ENCODE measurements at places on chromosomes 16 and 17.
A peak's percentile ranks its signal among the peaks of the same experiment; 100 is the strongest.

- no peak for DNase-seq
Observed at GRCh38 chr17:76090517-76091129, 11.6 kb downstream of the ZACN start.

GRCh38 chr16:15648135-15648730, 1.8 kb upstream of the NDE1 start:
- DNase-seq = no peak

GRCh38 chr17:18950944-18951905, 740 bp upstream of the SLC5A10 start:
- DNase-seq = no peak

DNA sequence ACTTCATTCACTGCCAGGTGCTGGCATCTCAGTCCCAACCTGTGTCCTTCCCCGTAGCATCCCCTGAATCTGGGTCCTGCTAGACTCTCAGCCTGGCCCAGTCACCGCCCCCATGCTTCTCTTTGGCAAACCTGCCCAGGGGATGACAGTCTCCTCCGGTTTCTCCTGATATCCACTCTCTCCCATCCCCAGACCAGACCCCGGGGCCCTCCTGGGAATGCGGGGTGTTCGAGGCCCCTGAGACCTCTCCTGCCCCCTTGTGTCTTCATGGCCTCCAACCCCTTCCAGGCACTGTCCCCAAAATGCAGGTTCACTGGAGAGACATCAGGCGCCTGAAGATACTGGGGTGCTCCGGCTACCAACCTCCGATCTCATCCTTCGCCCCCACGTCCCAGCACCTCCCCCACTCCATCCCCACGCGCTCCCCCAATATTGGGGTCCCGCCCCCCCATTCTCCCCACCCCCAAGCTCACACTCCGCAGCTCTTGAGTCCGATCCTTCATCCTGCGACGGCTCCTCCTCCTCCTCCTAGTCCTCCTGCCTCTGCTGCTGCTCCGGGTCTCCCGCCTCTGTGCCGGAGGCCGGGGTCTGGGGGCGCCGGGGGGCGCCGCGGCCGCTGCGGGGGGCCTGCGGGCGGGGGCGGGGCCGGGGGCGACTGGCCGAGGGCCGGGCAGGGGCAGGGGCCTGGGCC, 399 bp downstream of the STX1B start:
- DNase-seq = no peak

DNA sequence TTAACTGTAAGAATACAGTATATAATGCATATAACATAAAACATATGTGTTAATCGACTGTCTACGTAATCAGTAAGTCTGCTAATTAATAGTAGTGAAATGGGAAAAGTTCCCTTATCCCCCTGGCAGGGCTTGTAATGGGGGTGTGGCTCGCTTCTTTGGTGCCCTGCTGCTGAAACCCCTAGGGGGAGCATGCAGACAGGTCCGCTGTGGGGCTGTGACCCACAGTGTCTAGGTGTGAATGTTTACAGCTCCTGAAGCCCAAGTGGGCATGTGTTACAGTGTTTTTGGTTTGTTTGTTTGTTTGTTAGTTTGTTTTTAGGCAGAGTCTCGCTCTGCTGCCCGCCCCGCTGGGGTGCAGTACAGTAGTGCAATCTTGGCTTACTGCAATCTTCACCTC, 495.7 kb downstream of the SHISA9 start:
- no peak for DNase-seq

DNA sequence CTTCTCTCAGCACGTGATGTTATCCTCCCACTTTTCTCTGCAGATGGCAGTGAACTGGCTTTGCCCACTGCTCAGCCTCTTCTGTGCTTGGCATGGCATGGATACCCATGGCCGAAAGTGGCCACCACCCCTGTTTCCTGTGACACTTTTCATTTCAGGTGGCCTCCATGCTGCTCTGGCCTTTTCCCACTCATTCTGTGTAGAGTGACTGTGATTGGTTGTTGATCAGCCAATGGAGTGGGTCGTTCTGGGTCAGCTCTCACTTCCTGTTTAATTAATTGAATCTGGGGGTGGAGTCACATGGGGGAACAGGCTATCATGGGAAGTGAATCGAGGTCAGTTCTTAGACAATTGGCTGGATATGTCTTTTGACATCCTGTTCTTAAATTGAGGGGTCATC, 350.1 kb upstream of the EEF2KMT start:
- no peak for DNase-seq

- DNase-seq = no peak
Observed at GRCh38 chr17:77070888-77071279, 69.9 kb upstream of the SEC14L1 start.

GRCh38 chr16:80752541-80752940, 51.9 kb downstream of the CDYL2 start:
- DNase-seq = no peak

DNA sequence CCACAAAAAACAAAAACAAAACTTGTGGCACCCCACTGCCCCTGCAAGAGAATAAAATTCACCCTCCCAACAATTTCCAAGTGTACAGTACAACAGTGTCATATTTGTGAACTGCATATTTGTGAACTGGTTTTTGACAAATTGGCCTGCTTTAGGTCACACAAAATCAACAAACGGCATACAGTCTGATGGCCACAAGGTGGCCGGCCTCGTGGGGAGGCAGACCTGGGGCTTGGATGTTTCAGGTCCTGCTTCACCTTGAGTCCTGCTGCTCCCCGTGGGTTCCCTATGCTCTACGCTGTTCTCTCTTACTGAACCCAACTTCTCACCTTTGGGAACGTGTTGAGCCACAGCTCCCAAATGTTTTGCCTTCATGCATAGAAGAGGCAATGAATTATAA, 102.2 kb downstream of the CDK5R1 start:
- no peak for DNase-seq

GRCh38 chr17:39738983-39739884, 1.5 kb downstream of the GRB7 start:
- DNase-seq = no peak

DNA sequence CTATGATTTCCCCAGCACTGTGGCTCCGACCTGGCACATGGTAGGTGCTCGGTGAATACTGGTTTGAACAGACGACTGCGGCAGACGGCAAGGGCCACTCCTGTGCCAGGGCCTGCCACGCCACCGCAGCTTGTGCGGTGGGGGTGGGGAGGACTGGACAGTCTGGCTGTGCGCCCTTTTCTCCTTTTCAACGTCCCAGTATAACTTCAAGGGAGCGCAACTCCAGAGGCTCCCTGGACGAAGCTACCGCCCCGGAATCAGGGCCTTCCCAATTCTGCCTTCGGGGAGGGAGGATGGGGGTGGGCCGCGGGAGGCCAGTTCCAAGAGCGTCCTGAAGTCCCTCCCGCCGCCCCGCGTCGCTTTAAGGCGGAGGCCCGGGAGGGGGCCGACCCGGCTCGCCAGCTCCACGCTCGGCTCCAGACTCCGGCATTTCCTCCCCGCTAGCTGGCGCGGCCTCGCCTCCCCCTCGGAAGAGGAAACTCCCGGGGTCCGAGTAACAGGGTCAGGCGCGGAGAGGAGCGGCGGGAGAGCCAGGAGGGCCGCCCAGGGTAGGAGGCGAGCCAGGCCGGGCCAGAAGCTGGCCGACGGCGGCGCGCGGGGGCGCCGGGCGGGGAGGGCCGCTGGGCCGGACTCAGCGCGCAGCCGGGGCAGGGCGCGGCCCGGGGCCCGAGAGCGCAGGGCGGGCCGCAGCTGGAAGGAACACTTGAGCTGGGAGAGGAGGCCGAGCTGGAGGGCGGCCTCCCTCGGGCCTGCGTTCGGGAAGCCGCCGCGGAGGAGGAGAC, at the start of gene ITPRIPL2:
Gene ITPRIPL2 (plus strand): TSS at position 388 of the 782 bp plus-strand sequence. CDS start 498 bp downstream, outside the sequence.
- DNase-seq = peak; percentile 14

DNA sequence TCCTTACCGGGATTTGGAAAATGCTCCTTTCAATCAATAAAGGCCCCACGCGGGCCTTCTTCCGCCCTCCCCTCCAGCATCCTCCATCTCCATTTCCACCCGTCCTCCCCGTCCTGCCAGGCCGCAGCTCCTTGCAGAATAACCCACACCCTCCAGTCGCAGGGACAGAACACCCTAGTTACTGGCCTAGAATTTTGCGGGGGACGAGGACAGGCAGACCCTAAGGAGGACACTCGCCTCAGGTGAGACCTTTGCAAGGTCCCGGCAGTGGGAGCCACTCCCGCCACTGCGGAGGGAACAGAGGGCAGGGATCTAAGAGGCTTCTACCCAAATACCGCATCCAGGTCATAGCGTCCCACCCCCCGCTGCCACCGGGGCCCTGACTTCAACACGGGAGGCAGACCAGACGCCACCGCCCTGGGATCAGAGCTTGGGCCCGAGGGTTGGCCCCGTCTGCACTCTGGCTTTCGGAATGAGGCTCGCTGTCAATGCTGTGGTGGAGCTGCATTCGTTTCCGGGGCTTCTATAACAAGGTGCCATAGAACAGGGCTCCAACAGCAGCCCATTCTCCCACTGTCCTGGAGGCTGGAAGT, 26.8 kb downstream of the SLC25A10 start:
- no peak for DNase-seq

- no peak for DNase-seq
Observed at GRCh38 chr17:39165841-39166349, at the start of gene ARL5C. TSS of gene ARL5C (minus strand) at chr17:39166161. CDS start at chr17:39165760, 401 bp downstream.

GRCh38 chr17:9334536-9335446, 240.8 kb downstream of the STX8 start:
- DNase-seq = no peak

DNA sequence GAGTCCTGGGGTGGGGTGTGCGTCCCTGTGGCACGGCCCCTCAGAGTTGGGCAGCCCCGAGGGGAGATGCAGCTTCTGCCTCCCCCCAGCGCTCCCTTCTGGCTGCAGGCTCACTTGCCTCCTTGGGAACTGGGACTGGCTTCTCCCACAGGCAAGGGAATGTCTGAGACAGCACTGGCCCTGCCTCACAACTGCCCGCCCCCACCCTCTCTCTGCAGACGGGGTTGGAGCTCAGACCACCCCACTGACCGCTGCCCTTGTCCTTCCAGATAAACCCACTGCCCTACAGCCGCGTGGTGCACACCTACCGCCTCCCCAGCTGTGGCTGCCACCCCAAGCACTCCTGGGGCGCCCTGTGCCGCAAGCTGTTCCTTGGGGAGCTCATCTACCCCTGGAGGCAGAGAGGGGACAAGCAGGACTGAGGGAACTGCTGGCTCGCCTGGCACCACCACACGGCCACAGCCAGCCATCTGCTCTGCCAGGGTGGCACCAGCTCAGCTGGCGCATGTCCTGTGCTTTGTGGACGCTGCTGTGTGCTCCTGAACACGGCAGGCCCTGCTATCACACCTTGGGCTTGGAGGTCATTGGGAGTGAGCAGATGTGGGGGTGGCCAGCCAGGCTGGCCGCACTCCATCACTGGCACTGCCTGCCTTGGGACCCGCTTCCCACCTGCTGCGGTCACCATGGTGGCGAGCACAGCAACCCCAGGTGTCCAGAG, 7.1 kb upstream of the RAB40C start:
- no peak for DNase-seq

GRCh38 chr17:15307710-15308111, 33.7 kb downstream of the TEKT3 start:
- DNase-seq = no peak

DNA sequence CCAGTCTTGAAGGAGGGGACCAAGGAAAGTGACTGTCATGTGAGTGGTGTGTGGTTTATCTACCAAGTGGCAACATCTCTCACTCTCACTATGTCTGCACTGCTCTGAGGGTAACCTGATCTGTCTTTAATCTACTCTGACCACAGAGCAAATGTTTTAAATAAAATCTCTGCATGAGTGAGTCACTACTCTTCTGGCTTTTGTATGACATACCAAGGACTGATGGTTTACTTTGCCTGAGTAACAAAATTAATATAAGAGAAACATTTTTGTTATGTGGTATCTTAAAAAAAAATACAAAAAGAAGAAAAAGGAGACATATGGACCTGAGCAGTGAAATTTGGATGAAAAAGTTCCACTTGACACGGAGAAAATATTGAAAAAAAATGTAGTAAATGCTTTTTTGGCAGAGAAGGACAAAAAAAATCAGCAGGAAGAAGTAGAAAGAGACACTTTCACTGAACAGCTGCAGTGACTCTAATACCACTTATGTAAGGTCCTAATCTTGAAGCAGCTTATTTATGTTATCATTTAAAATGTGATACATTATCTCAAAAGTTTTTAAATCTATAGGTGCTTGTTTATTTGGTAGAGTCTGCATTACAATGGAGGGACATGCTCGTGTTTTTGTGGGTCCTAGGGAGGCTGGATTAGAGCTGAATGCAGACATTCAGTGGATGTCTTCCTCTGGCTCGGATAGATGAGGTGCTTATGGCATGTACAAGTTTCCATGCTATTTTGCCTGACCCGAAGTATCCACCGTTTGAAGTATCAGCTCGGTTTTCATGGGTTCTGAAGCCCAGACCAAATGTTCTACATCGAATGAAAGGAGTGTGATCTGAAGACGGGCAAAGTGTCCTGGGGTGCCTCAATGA, 240.7 kb downstream of the MAP2K6 start:
- DNase-seq = no peak

DNA sequence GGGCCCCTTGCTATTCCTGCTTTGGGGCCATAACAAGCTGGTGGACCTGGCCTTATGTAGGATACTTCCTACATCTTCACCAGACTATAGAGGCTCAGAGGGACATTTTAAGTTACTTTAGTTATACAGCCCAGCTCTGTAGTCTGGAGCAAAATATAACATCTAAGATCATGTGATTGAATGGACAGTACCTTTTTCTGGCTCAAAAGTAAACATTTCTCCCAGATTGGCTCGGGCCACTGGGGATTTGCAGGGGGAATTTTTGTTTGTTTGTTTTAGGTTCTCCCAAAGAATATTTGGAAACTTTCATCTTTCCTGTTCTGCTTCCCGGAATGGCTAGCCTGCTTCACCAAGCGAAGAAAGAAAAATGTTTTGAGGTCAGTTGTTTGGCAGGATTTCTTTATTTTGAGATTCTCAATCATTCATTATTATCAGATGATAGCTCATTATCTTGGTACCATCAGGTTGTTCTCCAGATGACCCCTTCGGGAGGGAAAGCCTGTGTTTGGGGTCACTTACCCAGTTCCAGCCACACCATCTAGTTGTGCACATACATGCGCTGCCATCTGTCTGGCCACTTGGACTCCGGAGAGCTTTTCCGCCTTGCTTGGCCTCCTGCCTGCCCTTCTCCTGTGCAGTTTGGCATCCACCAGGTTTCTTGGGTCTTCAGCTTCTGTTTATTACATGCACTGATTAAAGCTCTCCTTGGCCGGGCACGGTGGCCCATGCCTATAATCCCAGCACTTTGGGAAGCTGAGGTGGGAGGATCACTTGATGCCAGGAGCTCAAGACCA, 17.2 kb downstream of the IQCK start:
- DNase-seq = no peak

DNA sequence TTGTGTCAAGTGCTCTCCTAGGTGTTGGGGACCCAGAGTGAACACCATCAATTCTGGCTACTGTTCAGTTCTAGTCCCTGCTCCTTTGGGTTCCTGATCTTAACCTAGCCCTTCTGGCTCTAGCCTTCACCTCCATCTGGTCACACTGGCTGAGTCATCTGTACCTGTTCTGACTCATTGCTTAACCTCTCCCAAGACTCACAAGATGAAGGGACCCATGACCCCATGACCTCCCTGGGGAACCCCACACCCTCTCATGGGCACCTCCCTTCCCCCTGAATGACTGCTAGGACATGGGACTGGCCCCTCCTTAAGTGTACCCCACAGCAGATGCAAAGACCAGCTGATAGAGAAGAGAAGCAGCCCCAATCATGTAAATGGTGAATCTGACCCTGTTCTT, 345.8 kb upstream of the CDH5 start:
- DNase-seq = no peak

- no peak for DNase-seq
Observed at GRCh38 chr17:40437095-40437732, 6.0 kb upstream of the IGFBP4 start.

All from T-helper 1 cell (primary cell).